H4 (cell line): ENCODE measurements at places on chromosomes 2 and 18. TPM values are rescaled to one million over a fixed set of nuclear protein-coding genes. Genes with fewer than 3 reads are reported as not detected.

The RTP5 gene
- total RNA-seq: not detected in 2 replicates

The TFPI gene
- total RNA-seq: 61.7 and 90.7 TPM in 2 replicates

The CD28 gene
- total RNA-seq: not detected in 2 replicates

The MOGAT1 gene
- total RNA-seq: not detected in 2 replicates

The TTN gene
- not detected in 2 replicates for total RNA-seq

The ANKMY1 gene
- 6.1 and 12.7 TPM in 2 replicates for total RNA-seq

The IL1B gene
- total RNA-seq: not detected in 2 replicates

The ABCG5 gene
- not detected in 2 replicates for total RNA-seq

The KCNIP3 gene
- 4.3 and 6.1 TPM in 2 replicates for total RNA-seq

The MROH2A gene
- total RNA-seq: 0.02 TPM in 1 of 2 replicates, not detected in the other

The CFAP65 gene
- total RNA-seq: 0.10 TPM in 1 of 2 replicates, not detected in the other

The RBBP8 gene
- 38.6 and 59.9 TPM in 2 replicates for total RNA-seq

The MEMO1 gene
- total RNA-seq: 23.1 and 31.4 TPM in 2 replicates

The CIB4 gene
- not detected in 2 replicates for total RNA-seq

The MYO7B gene
- 0.48 TPM in 1 of 2 replicates, not detected in the other for total RNA-seq

The CPS1 gene
- total RNA-seq: 19.3 and 30.4 TPM in 2 replicates

The TGFA gene
- total RNA-seq: 19.7 and 32.2 TPM in 2 replicates
